NCI-H1694 treated with DMSO at 0.1 percent for 48 hours (cell line): ENCODE measurements at places on chromosomes 1 and 21.

DNA sequence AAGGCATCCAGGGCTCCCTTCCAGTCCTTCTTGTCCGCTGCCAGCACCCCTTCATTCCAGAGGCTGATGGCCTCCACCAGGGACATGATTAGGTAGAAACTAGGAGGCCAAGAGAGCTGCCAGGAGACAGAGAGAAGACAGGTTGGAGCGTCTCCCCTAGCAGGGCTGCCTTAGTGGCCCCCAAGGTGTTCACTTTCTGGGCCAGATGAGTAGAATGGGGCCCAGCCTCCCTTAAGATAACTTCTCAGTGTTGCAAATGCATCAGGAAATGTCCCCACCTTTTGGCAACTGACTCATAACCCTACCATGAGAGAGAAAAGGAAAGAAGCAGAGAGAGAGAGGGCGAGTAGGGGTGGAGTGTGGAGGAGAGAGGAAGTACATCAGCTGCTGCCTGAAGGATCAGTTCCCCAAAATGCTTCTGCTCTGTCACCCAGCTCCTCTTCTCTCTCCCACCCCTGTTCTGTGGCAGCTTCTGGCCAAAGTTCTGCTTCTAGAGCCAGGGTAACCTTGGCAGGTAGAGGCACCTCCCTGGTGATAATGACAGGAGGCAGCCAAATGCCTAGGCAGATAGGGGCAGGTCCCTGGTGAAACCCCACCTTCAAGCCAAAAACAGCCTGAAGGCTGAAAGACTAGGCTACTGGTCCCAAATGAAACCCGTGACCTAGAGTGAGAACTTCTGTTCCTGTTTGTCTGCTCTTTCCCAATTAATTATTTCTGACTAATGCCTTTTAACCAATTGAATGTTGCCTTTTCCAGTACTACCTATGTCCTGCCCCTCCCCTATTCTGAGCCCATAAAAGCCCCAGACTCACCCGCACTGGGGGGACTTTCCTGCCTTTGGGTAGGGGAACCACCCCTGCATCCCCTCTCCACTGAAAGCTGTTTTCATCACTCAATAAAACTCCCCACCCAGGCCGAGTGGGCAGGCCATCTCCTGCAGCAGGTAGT lies at the start of gene NCF2:
NCF2 (minus strand) TSS at position 216 of the 948 bp plus-strand sequence; CDS start at position 86, 130 bp downstream.
- no peak for DNase-seq

- DNase-seq, result no peak
Measured at GRCh38 chr1:42961312-42962091, 2.8 kb upstream of the SLC2A1 start.

DNA sequence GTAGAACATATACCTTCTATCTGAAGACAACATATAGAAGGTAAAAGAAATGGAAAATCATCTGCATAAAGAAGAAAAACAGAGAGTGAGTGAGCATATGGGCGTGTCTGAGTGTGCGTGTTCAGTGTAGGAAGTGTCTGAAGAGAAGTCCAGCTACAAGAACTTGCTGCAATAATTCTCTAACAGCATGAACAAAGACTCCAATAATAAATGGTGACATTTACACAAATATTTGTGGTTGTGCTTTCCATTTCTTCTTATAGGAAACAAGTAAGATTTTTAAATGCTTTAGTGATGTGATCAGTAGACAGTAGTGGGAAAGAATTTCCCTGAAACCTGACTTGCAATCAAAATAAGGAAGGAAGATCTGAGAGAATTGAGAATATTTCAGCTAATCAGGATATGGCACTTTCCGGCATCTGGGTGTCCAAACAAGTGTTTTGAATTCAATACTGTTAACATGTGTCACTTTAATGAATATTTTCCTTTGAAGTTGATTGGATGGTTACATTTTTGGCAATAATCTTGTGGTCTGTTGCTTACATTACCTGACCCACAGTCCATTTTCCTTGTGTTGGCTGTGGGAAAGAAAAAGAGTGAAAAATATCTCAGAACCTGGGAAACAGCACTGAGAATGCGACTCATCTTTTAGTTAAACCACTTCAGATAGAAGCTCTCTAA lies 154.0 kb downstream of the TGFB2 start:
- no peak for DNase-seq

DNA sequence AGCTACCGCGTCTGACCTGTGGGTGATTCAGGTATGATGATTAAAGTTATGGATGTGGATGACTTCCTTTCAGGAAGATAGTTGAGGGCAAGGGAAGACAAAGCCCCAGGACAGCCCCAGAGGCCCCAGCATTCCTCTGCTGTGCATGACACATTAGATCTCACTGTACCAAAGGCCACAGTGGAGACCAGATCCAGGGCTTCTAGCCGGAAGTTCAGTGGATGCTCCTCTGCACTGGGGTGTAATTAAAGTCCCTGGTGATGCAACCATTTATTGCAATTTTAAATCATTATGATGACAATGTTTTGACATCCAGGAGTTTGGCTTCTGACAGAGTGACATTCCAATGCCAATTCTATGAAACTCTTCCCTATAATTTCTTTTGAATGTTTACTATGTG lies 5.0 kb downstream of the C4BPA start:
- DNase-seq, result no peak

DNA sequence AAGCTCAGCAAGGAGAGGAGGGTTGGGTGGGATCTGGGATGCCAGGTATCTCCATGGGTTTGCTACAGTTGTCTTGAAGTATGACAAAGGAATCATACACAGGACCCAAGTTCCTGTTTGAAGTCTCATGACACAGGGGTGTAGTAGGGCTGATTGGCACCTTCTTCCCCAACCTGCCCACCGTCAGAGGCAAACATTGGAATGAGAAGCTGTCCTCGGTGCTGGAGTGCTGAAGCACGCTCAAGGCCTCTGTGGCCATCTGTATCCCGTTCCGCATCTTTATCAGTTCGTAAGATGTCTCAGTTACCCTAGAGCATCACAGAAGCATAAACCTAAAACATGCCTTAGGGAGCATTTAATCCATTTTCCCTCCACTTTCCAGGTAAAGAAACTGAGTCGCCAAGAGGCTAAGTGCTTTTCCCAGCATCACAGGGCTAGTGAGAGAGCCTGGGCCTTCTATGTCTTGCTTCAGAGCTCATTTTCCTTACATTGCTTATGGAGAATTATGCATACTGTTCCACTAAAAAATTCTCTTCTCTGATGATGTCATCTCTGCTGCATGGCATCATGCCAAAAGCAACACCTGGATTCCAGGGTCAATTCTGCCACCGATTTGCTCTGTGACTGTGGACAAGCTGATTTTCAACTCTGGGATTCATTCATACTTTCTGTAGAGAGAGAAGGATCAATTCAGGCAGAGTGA lies 34.2 kb downstream of the VWA5B1 start:
- no peak for DNase-seq

GRCh38 chr1:184520336-184520735 lies 133.5 kb downstream of the C1orf21 start:
- DNase-seq, result no peak

DNA sequence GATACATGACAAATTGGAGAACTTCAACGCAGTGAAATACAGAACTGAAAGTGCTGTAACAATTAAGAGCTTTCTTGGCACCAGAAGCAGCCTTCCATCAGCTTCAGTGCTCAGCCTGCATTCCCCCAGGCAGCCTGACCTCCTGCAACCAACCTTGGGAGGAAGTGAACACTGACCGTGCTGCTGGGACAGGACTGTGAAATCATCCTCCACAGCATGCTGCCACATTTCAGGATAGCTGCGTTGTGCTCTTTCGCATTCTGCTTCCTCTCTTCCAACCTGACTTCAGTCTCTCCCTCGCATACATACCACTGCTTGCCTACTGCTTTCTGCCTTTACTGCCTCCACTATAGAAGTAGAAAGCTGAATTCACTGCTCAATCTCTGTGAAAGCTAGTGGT lies 388.6 kb downstream of the RWDD3 start:
- DNase-seq, result no peak

DNA sequence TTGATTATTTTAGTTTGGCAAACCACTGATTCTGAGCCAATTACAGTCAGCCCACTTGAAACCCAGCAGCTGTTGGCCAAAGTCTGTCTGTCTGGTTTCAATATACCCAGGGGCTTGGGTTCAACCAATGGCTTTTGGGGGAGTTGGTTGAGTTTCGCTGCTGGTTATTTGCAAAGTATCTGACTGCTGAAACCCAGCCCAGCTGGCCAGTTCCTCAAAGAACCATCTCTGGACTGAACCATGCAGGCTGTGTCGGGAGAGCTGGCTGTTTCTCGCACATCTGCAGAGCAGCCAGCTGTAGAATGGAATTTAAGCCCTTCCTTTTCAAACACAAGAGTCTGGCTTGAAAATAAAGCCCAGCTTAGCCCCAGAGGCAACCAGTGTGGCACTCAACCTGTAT lies 66.0 kb upstream of the PAX7 start:
- no peak for DNase-seq

DNA sequence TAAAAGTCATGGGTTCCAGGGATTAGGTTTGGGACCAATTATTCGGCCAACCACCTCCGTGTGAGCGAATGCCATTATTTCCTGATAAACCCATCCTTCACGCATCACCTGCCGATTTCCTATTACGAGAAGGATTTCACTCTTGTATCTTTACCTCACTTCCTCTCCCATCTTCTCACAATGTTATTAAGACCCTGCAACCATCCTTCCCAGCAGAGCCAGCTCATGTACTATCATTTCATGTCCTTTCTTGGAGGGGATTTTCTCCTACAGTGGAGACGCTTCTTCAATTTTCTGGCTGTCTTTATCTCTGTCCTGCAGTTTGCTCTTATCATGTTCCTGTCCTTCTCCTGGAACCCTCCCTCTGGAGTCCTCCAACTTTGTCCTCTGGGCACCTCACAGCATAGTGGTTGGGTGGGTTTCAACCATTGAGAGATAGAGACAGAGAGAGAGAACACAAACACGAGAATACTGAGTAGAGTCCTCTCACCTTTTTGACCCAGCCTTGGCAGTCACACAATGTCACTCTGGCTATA lies 192.2 kb downstream of the DYRK1A start:
- DNase-seq, result no peak

- no peak for DNase-seq
Measured at GRCh38 chr1:172476218-172476811, 32.4 kb upstream of the PIGC start.

- no peak for DNase-seq
Measured at GRCh38 chr1:91776068-91776794, 109.7 kb downstream of the TGFBR3 start.

DNA sequence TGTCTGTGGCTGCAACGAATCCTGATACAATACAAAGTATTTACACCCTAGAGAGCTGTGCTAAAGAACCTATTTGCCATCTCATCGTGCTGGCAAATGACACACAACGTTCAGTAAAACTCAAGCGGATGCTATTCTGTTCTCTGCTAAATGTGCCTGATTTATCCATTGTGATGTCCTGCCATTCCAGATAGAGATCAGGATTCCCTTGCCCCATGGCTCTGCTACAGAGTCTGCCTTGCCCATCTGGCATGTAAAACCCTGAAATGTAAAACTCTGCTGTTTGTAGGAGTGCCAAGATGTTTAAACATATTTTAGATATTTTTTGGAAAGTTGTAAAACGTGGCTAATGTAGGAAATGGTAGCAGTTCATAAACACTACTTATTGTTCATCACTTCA lies 20.0 kb upstream of the IGSF5 start:
- no peak for DNase-seq

DNA sequence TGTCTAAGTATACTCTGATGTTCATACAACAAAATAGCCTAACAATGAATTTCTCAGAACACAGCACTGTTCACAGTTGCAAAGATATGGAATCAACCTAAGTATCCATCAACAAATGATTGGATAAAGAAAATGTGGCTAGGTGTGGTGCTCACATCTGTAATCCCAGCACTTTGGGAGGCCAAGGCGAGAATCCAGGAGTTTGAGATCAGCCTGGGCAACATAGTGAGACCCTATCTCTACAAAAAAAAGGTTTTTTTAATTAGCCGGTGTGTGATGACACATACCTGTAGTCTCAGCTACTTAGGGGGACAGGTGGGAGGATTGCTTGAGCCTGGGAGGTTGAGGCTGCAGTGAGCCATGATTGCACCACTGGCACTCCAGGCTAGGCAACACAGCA lies 10.7 kb downstream of the IFNAR2 start:
- no peak for DNase-seq

DNA sequence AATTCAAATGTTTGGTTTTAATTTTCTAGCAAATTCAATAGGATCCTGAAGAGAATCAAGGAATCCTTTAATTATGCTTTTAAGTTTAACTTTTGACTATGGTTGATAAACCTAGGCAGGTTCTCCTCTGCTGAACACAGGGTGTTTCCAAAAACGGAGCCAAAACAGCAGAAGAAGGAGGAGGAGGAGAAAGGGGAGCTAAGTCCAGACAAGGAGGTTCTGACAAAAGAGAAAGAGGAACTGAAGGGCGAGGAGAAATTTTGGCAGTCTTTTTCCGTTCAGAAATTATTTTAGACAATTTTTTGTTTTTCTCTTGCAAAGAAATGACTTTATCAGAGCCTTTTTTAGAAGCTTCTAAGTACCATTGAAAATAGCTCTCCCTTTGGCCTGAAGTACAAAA lies 33.2 kb upstream of the FNBP1L start:
- no peak for DNase-seq

- DNase-seq, result no peak
Measured at GRCh38 chr1:66356605-66357004, 177.3 kb upstream of the SGIP1 start.

- DNase-seq, result peak; percentile 39
Measured at GRCh38 chr1:203124546-203125317, 2.8 kb upstream of the ADORA1 start.
